ENCODE measurements at places on chromosomes 3 and 15. TPM values are rescaled to one million over a fixed set of nuclear protein-coding genes. Genes with fewer than 3 reads are reported as not detected.

DNA sequence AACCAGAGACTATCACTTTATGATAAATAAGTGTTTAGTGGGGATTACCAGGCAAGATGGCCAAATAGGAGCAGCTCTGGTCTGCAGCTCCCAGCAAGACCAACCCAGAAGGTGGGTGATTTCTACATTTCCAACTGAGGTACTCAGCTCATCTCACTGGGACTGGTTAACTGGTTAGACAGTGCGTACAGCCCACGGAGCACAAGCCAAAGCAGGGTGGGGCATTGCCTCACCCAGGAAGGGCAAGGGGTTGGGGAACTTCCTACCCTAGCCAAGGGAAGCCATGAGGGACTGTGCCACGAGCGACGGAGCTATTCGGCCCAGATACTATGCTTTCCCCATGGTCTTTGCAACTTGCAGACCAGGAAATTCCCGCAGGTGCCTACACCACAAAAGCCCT lies 171.0 kb downstream of the CTNNB1 start:
- no peak for DNase-seq

DNA sequence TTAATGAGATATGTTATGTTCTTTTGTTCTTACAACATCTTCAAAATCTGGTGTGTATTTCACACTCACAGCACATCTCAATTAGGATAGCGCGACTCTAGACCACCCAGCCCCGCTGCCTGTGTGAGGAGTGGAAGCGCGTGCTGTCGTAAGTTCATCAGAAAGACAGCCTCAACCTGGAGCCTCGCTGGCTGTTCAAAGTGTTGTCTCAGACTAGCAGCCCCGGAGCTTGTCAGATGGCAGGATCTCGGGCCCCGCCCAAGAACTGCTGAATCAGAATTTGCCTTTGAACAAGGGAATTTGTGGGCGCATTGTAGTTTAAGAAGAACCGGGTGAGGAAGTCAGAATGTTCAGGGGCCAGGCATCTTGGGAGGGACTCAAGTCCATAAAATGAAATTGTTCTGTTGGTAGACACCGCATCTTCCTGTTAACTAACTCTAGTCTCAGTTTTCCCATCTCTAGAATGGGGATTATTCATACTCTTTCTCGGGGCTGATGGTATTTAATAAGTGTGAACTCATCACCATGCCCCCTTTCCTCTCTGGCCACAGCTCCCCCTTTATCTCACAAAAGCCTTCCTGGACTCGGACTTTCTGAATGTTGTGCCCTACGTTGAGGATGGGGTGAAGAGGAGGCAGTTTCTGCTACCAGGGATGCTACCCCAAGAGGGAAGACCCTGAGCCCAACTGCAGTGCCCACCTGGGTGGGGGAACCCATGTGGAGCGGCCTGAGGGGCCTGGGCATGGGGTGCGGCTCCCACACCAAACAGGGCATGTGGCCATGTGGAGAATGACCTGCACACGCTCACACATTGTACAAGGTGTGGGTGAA lies 40.4 kb downstream of the BHLHE40 start:
- DNase-seq, result no peak

Gene PLAAT1
- total RNA-seq, result 7.4 TPM

DNA sequence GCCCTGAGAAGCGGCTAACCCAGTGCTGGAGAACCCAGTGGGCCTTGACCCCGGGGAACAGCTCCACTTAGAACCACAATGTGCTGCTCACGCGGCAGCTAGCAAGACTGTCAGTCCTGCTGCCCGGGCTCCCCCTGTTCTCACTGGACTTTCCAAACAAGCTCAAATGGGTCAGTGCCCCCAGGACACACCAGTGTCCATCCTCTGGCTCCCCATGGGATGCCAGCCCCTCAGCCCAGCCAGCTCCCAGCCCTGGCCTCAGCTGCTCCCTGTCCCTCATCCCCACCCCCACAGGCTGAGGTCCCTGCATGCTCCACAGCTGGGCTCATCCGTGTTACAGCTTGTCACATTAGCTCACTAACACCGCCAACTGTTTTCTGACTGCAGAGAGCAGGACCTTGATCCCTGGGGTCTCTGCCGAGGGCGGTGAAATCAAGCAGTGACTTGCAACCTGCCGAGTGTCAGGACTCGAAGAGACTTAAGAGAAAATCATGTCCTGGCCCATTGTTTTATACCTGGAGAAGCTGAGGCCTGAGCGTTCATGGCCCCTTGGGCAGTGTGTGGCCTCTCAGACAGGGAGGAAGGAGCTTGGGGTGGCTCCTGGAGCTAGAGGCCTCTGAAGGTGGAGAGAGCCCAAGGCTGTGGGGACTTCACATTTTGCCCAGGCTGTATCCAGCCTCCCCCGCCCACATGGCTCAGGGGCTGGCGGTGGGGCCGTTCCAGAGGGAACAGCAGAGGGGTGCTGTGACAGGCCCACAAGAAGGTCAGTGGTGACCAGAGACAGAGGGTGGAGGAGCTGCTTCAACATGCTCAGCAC lies 157.5 kb downstream of the MEGF11 start:
- DNase-seq, result no peak

GRCh38 chr3:52873433-52874159 lies 23.8 kb downstream of the STIMATE start:
- no peak for DNase-seq

GRCh38 chr3:187773233-187774184 lies 28.2 kb upstream of the BCL6 start:
- no peak for DNase-seq

GRCh38 chr15:83205725-83206324 lies 1.8 kb downstream of the HDGFL3 start:
- no peak for DNase-seq

Gene ITIH3
- total RNA-seq, result 0.71 TPM

All from heart right ventricle (tissue), 16 donors.